ENCODE measurements at places on chromosomes 12 and 14.

GRCh38 chr12:123134271-123134671 lies 16.6 kb downstream of the PITPNM2 start:
- H3K4me3 ChIP-seq = no peak overlapping the region
- H3K27me3 ChIP-seq = peaks cover 2% of the 10 kb centered on the region
- DNase-seq = no peak
- H3K27ac ChIP-seq = no peak overlapping the region
- no peaks in the 10 kb centered on the region for H3K36me3 ChIP-seq

GRCh38 chr14:67641902-67642749 lies 22.4 kb downstream of the ARG2 start:
- H3K27me3 ChIP-seq = peaks cover 2% of the 10 kb centered on the region
- peaks cover 6% of the 10 kb centered on the region for H3K4me1 ChIP-seq
- no peak overlapping the region for H3K4me3 ChIP-seq

GRCh38 chr14:103624860-103625259 lies 4.2 kb upstream of the KLC1 start:
- H3K27me3 ChIP-seq = peaks cover 8% of the 10 kb centered on the region
- DNase-seq = no peak
- H3K27ac ChIP-seq = peak overlapping the region; percentile 81

GRCh38 chr14:58805605-58806409 lies 168.0 kb downstream of the DACT1 start:
- DNase-seq = no peak
- no peaks in the 10 kb centered on the region for H3K27me3 ChIP-seq
- no peak overlapping the region for H3K27ac ChIP-seq

- H3K36me3 ChIP-seq = no peaks in the 10 kb centered on the region
- DNase-seq = no peak
- no peaks in the 10 kb centered on the region for H3K27me3 ChIP-seq
- H3K4me1 ChIP-seq = no peaks in the 10 kb centered on the region
These were observed 106.8 kb downstream of the ZFC3H1 start for GRCh38 chr12:71556875-71557274.

GRCh38 chr14:49553892-49554291 lies 32.3 kb downstream of the RPS29 start:
- no peaks in the 10 kb centered on the region for H3K36me3 ChIP-seq
- no peak for DNase-seq
- peaks cover 8% of the 10 kb centered on the region for H3K4me1 ChIP-seq
- no peak overlapping the region for H3K4me3 ChIP-seq

All from glutamatergic neuron (in vitro differentiated cells).